ENCODE measurements at places on chromosomes 2 and 18.

DNA sequence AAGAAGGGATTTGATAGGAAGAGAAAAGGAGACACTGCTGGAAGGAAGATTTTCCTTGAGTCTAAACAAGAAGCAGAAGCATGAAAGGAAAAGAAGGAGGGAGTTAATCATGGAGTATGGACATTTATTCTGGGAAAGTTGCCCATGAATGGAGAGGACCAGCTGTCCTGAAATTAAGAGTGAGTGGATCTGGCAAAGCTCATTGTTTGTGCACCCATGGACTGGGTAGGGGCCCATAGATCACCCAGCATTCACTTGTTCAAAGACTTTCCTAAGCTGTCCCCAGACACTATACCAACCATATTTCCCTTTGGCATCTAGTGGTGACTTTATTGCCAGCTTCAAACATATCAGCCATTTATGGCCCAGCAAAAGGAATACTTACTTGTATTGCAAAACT lies 422.7 kb downstream of the FBXO15 start:
- peak; percentile 3 for DNase-seq

- no peak for DNase-seq
These were observed 4.4 kb upstream of the ASB1 start for GRCh38 chr2:238422285-238422684.

DNA sequence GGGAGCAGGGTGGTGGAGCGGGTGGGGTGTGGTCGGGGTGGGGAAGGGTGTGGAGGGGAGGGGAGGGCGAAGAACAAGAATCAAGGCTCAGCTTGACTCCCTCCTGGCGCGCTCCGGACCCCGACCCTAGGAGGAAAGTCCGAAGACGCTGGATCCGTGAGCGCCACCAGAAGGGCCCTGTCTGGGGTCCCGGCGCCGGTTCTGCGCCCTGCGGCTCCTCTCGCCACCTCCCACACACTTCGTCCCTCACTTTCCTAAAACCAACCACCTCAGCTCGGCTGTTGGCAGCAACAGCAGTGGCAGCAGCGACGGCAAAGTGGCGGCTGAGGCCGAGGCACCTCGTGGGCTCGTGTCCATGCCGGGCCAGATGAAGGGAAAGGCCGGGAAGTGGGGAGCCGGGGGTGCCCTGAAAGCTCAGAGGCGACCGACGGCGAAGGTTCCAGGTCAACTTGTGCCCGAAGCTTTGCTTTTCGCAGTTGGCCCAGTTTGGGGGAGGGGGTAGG lies 2.1 kb downstream of the KLHL14 start:
- no peak for DNase-seq

- DNase-seq = no peak
These were observed 128.6 kb downstream of the SH3RF3 start for GRCh38 chr2:109257653-109258052.

- DNase-seq = no peak
These were observed 70.5 kb downstream of the FMNL2 start for GRCh38 chr2:152405206-152406118.

GRCh38 chr2:120522151-120522751 lies 176.3 kb downstream of the INHBB start:
- DNase-seq = no peak

DNA sequence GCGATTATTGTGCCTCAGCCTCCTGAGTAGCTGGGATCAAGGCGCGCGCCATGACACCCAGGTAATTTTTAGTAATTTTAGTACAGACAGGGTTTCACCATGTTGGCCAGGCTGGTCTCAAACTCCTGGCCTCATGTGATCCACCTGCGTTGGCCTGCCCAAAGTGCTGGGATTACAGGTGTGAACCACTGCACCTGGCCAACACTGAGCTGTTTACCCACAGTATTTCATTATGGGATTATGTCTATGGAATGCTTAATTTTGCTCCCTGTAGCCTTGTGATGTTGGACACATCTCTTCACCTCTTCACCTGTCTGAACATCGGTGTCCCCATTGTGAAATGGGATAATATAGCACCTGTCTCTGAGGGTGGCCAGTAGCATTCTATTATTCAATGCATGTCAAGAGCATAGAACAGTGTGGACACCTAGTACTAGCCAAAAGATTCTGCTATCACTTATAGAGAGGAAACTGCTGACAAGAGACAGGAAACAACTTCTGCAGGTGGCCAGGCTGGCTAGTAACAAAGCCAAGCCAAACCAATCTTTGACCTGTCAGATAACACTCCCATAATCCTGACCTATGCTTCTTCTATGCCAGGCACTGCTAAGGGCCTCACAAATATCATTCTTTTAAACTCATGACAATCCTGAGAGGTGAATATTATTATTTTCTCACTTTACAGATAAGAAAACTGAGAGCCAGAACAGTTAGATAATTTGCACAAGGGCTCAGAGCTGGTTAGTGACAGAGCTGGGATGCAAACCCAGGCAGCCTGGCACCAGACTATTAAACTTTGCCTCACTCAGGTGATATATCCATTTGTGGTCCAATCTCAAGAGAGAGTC lies 29.4 kb upstream of the REEP1 start:
- no peak for DNase-seq

DNA sequence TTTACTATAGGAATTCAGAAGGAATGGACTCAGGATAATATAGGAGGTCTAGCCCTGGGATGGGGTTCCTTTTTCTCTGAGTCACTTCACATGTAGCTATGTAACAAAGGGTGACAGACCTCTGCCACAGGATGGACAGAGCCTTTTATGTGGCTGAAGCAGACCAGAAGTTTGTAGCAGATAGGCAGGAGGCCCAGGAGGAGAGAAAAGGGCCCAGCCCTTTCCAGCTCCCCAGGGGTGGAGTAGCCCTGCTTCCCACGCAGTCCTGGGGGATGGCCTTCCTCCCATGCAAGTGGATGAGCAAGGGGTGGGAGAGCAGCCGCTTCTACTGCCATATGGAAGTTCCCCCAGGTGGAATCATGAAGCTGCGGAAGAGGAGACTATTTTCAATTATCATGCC lies 40.3 kb downstream of the ARMC9 start:
- no peak for DNase-seq

DNA sequence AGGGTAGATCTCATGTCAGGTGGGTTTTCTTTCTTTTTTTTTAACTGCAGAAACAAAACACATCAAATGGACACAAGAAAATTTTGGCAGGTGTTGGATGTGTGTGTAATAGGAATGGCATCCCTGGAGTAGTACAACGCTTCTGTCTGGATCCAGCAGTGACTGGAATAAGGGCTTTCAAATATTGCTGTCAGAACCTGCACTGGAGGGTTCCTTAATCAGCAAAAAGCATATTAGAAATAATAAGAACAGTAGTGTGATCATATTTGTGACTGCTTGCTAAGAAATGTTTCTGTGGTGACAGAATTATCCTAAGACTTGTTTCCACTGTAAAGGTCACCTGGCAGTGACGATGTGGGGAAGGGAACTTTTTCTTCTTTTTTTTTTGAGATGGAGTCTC lies 30.8 kb downstream of the CREG2 start:
- no peak for DNase-seq

GRCh38 chr2:595831-596592 lies 81.2 kb downstream of the TMEM18 start:
- peak; percentile 75 for DNase-seq

GRCh38 chr2:53994818-53995808 lies 24.3 kb upstream of the PSME4 start:
- no peak for DNase-seq

DNA sequence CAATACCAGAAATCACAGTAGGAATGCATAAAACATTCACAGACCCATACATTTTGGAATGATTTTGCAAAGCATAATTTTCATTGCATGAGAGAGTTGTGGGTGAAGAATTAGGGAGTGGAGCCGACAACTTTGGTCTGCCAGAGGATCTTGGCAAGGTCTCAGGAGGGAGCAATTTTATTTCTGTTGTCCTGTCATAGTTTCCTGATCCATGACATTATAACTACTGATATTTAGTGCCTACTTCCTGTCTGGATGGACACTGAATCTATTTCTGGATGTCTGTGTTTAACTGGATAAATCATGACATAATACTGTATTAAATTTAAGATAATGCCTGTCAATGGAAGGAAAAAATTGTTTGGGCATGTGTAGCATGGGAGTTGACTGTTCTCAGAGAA lies 2.4 kb downstream of the ITGA4 start:
- no peak for DNase-seq

- no peak for DNase-seq
These were observed 175.8 kb upstream of the PIEZO2 start for GRCh38 chr18:11324956-11325882.

DNA sequence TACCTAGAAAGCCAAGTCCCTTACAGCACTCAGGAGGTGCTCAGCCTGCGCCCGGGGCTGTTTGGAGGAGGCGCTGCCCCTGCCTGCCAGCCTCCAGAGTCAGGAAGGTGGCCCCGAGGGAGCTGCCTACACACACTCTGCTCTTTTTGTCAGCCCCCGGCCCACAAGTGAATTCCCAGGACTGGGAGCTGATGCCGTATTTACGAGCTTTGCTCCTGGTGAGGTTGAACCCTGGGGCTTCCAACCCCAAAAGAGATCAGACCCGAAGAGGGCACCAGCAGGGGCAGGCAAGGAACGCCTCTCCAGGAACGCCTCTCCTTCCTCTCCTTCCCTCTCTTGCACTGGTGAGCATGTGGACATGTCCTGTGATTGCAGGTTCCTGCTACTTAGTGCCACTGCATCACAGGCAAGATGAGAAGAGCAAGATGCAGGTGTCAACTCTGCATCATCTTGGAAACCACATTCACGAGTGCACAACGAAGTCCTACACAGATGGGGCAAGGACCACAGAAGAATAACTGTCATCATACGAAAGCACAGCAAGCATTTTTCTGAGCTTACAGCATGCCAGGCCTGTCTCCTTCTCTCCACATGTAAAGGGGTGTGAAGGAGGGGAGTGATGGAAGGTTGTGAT lies 126.7 kb downstream of the NDUFA10 start:
- no peak for DNase-seq

- no peak for DNase-seq
These were observed 193.2 kb downstream of the TPGS2 start for GRCh38 chr18:36635414-36636096.

- no peak for DNase-seq
These were observed at the start of gene ACADL for GRCh38 chr2:210224941-210225672. TSS of gene ACADL (minus strand) at chr2:210225447. CDS start at chr2:210225263, 184 bp downstream.

DNA sequence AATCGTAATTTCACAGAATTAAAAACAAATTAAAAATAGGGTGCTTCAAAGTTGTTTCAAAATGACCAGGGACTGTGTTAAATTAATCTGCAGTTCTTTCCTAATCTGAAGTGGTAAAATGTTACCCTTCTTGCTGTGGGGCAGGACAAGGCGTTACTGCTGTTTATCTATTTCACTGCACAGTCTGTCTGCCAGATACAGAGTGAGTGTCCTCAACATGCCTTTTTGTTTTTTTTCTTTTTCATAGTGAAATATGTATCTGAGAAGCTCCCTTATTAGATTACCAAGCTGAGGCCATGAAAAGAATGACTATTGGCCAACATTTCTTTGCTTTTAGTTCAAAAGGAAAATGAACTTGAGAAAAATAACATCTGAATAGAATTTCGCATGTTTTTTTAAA lies 38.0 kb downstream of the KCTD1 start:
- no peak for DNase-seq

GRCh38 chr2:63056107-63057050 lies 5.7 kb downstream of the OTX1 start:
- no peak for DNase-seq

- no peak for DNase-seq
These were observed 165.2 kb upstream of the EPC2 start for GRCh38 chr2:148479398-148479797.

- no peak for DNase-seq
These were observed 52.1 kb downstream of the GTF3C3 start for GRCh38 chr2:196747400-196747799.

DNA sequence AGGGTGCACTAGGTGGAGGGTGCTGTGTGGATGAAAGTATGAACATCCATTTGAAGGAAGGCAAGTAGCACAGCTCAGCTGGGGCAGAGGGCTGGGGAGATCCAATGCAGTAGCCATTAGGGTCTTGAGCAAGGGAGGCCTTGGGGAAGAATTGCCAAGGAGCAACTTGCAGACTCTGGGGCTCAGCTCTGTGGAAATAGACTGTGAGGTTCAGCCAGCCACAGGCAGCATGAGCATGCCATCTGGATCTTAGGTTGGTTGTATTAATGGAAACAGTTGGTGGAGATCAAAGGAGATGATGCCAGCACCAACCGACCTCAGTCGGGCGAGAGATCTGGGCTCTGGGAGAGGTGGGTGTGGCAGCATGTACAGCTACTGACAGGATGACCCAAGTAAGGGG lies 5.6 kb downstream of the ZAP70 start:
- DNase-seq = no peak

- no peak for DNase-seq
These were observed 473.6 kb downstream of the NUP35 start for GRCh38 chr2:183597841-183598240.

DNA sequence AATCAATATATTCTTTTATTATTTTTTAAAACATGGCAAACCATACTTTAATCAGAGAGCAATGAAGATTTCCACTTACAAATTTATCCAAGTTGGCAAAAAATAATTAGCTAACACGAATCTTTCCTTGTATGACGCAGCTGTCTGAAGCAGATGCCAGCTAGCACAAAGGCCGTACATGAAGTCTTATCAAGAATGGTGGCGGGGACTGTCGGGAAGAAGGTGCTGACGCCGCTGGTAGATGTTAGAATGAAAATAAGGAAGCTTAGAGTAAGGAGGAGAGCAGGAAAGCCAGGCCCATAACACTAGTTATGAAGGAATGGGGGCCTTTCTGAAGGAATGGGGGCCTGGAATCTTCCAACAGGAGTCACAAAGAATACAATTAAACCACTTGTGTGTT lies 96.7 kb downstream of the ZNF516 start:
- DNase-seq = no peak

DNA sequence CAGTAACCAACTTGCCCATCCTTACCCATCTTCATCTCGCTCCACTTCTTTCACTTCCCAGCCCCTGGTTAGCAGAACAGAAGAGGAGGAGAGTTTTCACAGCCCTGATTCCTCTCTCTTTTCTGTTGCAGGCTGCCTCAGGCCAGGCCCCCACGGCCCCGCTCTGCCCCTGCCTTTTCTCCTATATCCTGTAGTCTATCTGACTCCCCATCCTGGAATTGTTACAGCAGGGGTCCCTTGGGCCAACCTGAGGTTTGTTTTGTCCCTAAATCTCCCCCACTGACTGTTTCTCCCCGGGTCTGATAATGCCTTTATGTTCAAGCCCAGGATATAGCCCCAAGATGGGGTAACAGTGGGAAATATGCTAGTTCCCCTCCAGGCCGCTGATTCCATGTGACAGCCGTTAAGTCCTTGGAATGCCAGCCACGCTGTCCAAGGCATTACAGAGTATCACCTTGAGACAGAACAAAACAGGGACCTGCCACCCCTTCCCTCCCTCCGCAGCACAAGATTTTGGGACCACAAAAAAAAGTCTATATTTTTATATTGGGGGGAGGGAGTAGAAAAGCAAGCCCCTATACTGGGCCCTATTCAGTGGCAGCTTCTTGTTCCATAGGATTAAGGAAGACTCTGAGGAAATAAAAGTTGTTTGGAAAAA lies 1.4 kb downstream of the OST4 start:
- DNase-seq = no peak

Data from cerebellar cortex (tissue), 1 donor.